ENCODE measurements at places on chromosomes 12 and 14.

DNA sequence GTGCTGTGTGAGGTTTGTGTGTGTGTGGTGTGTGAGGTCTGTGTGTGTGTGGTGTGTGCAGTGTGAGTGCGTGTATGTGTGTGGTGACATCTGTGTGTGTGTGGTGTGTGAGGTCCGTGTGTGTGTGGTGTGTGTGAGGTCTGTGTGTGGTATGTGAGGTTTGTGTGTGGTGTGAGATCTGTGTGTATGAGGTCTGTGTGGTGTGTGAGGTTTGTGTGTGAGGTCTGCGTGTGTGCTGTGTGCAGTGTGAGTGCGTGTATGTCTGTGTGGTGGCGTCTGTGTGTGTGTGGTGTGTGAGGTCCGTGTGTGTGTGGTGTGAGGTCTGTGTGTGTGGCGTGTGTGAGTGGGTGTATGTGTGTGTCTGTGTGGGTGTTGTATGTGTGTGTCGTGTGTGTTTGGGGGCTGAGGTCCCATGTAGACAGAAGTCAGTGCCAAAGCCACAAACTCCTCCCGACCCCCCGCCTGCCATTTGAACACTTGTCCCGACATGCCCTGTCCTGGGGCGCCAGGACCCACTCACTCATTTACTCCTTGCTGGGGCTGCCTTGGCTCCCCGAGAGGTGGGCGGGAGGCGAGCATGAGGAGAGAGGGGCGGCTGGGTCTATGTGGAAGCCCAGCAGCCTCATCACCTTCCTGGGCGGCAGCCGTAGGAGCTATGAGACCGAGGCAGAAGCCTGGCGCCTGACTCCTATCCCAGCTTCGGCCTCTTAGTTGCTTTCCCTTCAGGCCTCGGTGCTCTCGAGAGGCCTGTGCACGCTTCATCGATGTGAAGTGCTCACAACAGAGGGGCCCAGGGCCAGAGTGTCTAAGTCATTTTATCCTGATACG, 20.5 kb downstream of the RILPL1 start:
- no peak for DNase-seq

DNA sequence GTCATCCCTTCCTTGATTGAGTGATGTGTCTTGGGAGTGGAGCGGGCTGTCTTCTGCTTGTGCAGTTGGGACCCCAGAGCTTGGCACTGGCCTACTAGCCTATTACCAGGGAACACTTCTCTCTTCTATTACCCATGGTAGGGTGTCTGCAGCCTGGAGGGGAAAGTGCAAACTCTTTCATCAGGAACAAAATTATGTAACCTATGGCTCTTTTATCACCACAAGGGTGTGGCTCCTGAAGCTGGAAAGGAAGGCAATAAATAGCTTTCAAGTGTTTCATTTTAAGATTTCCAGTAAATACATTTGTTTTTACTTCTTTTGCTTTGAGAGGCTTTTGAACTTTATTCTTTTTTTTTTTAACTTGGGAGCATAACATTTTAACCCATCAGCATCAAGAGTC, 349.7 kb upstream of the FAR2 start:
- DNase-seq: no peak

DNA sequence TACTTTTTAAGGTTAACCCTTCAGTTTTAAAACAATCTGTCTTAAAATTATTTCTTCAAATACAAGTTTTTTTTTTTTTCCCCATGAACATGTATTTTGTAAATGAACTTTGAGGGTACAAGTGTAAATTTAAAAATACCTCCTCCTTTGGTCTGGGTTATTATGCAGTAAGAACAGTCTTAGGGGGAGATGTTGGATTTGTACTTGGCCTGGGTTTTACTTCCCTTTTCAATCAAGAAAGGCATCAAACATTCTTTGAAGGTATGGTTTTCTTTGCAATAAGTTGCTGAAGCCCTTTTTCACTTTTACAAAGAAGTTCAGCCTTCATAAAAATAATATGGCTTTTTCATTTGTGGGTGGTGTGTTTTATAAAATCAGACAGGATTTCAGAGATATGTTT, 20.5 kb downstream of the WBP11 start:
- DNase-seq: no peak

DNA sequence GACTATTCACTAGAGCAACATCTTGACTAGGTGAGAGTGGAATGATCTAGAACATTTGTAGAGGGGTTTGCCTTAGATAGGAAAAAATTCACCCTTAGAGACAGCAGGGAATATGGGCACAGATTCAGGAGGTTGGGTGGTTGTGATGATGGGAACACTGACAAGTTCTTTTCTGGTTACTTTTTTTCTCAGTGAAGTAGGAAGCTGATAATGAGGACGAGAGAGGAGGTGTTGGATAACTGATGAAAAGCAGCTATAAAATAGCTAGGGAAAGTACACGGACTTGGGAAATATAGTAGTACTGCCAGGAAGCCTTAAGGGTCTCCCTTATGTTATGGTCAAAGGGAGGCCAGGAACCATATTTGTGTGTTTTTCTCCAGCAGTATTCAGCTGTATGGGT, 250.5 kb downstream of the SSPN start:
- no peak for DNase-seq

DNA sequence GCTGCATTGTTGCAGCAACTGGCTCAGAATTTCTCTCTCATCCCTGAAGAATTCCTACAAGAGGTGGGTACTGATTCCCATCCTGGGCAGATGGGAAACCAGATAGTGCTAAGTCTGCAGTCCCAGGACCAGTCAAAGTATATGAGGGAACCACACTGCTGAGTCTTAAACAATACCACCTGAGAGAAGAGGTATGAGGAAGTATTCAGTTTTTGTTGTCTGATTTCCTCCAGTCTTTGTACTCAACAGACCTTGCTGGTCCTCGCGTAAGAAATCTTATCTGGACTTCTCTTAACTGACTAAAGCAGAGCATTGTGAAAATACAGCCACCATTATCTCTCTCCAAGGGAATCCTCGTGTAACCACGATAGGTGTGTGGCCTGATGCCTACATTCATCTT, 3.6 kb upstream of the EDDM3A start:
- DNase-seq: no peak

DNA sequence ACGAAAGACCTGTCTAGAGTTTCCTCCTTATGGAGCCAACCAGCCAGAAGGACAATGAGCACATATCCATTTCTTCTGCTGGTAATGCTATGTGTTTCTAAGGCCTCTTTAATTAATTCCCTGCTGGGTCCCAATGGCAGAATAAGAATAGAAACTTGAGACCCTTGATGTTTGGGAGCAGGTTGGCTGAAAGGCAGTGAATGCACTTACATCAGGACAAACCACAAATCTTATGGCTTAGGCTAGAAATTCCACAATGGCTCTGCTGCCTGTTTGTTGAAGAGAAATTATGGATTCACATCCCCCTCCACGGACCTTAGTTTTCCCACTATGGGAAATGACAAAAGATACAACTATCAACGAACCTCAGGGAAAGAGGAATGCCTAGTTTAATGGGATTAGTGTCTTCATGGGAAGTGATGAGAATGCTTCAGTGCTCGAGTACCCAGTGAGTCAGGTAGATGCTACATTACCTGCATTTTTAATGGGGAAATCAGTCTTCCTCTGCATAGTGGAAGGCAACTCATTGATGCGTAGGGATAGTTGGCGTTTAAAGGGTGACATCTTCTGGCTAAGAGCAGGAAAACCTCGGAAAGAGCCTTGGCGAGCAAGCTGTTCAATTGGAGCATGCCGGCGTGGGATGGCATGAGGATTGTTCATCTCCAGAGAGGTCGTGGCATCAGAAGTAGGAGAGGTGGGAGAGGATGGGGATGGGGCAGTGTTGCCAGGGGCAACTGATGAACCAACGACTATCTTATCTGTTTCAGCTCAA, 46.5 kb downstream of the PAPLN start:
- DNase-seq: peak; percentile 76

- no peak for DNase-seq
These were observed 149.0 kb upstream of the IGF1 start for GRCh38 chr12:102629262-102629888.

DNA sequence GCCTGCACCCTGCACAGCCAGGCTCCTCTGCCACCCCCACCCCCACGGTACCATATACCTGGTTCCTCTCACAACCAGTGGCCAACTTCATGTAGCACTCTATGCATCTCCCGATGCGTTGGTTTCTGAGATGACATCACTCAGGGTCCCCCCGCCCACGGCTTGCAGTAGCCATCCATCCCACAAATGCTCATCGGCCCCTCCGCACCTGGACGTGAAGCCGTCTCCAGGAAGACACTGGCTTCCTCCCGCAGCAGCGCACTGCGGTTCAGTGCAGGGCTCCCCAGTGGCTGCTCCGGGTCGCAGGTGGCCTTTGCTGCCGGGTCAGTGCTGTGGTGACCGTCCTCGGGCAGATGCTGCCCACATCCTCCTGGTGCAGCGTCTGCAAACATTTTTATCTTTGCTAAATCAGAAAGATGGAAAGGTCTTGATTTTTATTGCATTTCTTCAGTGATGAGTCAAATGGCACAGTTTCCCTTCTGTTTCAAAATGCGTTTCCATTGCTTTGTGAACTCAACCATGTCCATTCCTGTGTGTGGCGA, 27.5 kb upstream of the MMP17 start:
- no peak for DNase-seq

GRCh38 chr12:89877671-89878070, 169.0 kb upstream of the ATP2B1 start:
- DNase-seq: no peak

- DNase-seq: no peak
These were observed 39.9 kb upstream of the SYCP3 start for GRCh38 chr12:101779200-101779599.

- DNase-seq: no peak
These were observed 344.6 kb upstream of the MGAT4C start for GRCh38 chr12:86600664-86601231.

DNA sequence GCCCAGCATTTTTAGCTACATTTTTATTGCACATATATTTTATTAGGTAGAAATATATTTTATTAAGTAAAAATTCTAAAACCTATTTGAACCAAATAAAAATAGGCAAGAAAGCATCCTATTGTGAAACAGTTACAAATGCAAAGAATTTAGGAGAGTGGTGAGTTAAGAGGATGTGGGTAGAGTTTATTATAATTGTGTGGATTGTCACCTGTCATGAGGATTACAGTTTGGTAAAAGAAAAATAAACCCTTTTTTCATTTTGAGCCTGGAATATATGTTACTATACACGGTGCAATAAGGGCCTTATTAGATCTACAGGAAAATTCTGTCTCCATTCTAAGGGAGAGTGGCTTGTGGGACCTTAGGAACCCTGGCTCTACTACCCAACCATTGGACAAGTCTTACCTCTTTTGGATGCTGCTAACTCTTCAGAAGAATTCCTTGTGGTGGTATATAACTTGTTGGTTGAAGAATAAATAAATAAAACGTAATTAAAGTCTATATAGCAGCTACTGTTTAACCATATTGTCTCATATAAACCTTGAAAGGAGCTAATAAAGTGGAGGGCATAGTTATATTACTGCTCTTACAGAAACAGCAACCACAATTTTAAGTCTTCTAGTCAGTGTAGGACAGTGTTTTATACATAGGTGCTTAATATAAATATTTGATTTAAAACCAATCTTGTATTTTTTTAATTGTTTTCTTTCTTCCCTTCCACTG, 67.8 kb downstream of the FGD4 start:
- no peak for DNase-seq

GRCh38 chr12:47273191-47273626, 193.4 kb upstream of the AMIGO2 start:
- no peak for DNase-seq

- DNase-seq: no peak
These were observed 207.3 kb upstream of the OR4E1 start for GRCh38 chr14:21880918-21881317.

DNA sequence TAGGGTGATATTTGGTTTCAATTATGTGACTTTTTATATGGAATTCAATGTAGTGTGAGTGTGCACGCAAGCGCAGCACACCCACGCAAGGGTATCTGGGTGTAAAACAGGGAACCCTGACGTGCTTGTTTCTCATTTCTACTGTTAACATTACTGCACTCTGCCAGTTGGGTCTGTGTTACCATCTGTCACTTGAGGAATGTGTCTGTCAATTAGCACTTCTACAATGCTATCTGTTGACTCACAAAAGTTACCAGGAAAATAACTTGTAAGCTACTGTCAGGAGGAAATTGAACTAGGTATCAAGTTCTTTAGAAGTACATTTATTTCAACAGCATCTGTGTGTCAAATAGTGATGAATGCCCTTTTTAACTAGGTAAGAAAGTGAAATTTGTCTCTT, 695.5 kb upstream of the LRFN5 start:
- DNase-seq: no peak

GRCh38 chr12:132639956-132640520, 21.5 kb downstream of the P2RX2 start:
- DNase-seq: no peak

GRCh38 chr14:88825078-88825458, 617 bp downstream of the TTC8 start:
- DNase-seq: no peak

- no peak for DNase-seq
These were observed 19.4 kb upstream of the EIF5 start for GRCh38 chr14:103314496-103315277.

DNA sequence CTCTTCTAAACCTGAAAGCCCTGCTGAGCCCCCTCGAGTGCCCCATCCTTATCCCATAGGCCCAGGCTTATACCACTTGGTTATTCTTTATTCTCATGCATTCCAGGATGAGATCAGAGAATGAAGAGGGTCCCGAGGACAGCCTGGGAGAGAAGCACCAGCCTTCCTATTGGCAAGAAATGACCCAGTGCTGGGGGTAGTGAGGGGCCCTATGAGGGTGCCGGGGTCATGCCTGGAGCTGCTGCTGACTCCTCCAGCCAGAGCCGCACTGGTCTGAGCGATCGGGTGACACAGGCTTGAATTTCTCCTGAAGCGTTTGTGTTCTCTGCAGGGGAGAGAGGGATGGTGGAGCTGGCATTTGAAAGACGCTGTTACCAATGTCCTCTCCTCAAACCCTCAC, 18.1 kb downstream of the MORN3 start:
- no peak for DNase-seq

- DNase-seq: no peak
These were observed 4.5 kb upstream of the SH2B3 start for GRCh38 chr12:111401167-111401605.

GRCh38 chr12:66345956-66346355, 43.7 kb downstream of the HELB start:
- no peak for DNase-seq

GRCh38 chr12:41293011-41293410, 104.9 kb downstream of the PDZRN4 start:
- no peak for DNase-seq

- no peak for DNase-seq
These were observed 1.7 kb upstream of the C12orf43 start for GRCh38 chr12:121017966-121018491.

GRCh38 chr14:102590667-102591099, 1.8 kb upstream of the RCOR1 start:
- peak; percentile 49 for DNase-seq

DNA sequence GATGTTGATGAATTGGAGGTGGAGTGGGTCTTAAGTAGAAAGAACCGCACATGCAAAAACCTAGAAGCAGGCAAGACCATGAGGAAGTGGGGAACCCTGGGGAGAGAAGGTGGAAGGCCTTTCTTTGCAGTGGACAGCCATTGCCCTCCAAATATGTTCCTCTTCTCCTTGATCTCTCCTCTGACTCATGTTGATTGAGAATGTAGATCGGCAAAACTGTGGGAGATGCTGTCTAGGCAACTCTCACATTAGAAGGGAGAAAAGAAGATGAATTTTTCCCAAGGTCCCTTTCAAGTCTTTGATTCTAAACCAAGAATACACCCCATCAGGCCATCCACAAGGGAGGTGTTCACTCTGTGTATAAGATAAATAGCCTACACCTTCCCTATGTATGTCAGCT, 257.5 kb downstream of the MSRB3 start:
- DNase-seq: no peak
